ENCODE measurements at places on chromosomes 1 and 21. TPM values are rescaled to one million over a fixed set of nuclear protein-coding genes. Genes with fewer than 3 reads are reported as not detected.

DNA sequence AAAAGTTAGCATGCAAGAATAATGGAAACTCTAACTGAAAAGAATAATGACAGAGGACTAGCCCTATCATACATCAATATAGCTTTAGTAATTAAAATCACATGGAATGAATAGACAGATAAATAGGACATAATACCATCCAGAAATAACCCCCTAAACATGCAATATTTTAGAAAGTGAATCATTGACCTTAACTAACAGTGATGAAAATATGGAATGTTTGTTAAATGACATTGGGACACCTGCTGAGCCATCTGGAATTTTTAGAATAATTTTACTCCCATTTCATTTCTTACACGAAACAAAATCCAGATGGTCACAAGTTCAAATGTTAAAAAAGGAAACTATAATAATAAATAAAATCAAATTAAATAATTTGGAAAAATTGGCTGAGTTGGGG is 53.1 kb upstream of the FMO3 start:
- no peak overlapping the region for H3K4me3 ChIP-seq
- no peak overlapping the region for H3K27ac ChIP-seq
- no peaks in the 10 kb centered on the region for H3K4me1 ChIP-seq
- DNase-seq, result no peak

GRCh38 chr1:168806952-168807351 is 77.9 kb upstream of the DPT start:
- H3K27ac ChIP-seq, result no peak overlapping the region
- H3K4me3 ChIP-seq, result no peak overlapping the region
- no peak for DNase-seq
- no peaks in the 10 kb centered on the region for H3K4me1 ChIP-seq
- no peaks in the 10 kb centered on the region for H3K36me3 ChIP-seq

DNA sequence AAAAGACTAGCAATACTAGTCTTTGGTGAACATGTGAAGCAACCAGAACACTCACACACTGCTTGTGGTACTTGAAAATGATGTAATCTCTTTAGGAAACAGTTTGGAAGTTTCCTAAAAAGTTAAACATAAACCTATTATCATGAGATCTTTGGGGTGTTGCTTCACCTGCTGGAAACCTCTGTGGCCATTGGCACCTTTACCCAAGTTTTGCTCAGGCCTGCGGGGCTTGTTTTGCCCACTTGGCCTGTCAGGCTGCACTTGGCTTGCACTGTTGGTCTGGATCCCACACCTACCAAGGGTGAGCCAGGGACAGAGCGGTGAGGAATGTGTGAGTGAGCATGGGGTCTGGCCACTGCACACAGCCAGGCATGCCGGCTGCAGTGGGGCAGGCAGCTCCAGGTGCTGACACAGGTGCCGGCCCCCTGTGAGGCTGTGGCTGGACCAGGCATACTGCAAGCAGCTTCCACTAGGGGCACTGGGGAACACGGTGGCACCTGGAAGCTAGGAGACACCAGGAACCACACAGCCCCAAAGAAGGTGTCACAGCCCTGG is 14.4 kb upstream of the FNBP1L start:
- H3K27me3 ChIP-seq, result peaks cover 21% of the 10 kb centered on the region
- no peaks in the 10 kb centered on the region for H3K36me3 ChIP-seq
- no peak overlapping the region for H3K4me3 ChIP-seq
- H3K27ac ChIP-seq, result no peak overlapping the region
- no peaks in the 10 kb centered on the region for H3K4me1 ChIP-seq

GRCh38 chr1:45507195-45507594 is 7.1 kb downstream of the MMACHC start:
- peaks cover 1% of the 10 kb centered on the region for H3K4me1 ChIP-seq
- no peak for DNase-seq
- peaks cover 2% of the 10 kb centered on the region for H3K27me3 ChIP-seq
- peaks cover 21% of the 10 kb centered on the region for H3K36me3 ChIP-seq
- no peak overlapping the region for H3K27ac ChIP-seq

Gene TMEM61
- total RNA-seq, result not detected

Gene INKA2
- total RNA-seq, result 3.3 TPM

Gene SLC2A5
- 0.07 TPM for total RNA-seq

DNA sequence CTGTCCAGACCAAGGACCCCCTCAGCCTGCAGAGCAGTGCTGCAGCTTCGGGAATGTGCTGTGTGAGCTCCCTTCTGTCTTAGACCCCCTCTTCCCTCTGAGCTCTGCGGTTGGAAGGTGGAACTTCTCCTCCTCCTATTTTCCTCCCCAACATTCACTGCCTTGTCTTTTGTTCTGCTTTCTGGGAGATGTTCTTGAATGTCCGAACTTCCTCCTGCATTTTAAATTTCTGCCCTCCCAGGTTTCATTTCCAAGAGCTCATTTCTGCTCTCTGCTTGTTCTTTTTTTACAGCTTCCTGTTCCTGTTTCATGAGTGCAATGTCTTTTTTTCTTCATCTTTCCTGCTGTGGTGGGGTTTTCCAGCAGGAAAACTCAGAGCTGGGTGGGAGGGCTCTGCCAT is 29.3 kb downstream of the RRP1 start:
- no peak overlapping the region for H3K4me3 ChIP-seq
- H3K36me3 ChIP-seq, result peaks cover 8% of the 10 kb centered on the region
- no peak overlapping the region for H3K27ac ChIP-seq
- H3K4me1 ChIP-seq, result no peaks in the 10 kb centered on the region
- peaks cover 2% of the 10 kb centered on the region for H3K27me3 ChIP-seq
- no peak for DNase-seq

Gene LDLRAD1
- not detected for total RNA-seq

- H3K4me1 ChIP-seq, result peaks cover 30% of the 10 kb centered on the region
- no peaks in the 10 kb centered on the region for H3K27me3 ChIP-seq
- peak overlapping the region; percentile 5 for H3K4me3 ChIP-seq
Observed at GRCh38 chr1:184866991-184867788, 107.1 kb downstream of the NIBAN1 start.

Gene GBP7
- not detected for total RNA-seq

Gene C2CD4D
- total RNA-seq, result not detected

- no peak overlapping the region for H3K4me3 ChIP-seq
- no peak overlapping the region for H3K27ac ChIP-seq
- H3K4me1 ChIP-seq, result no peaks in the 10 kb centered on the region
- DNase-seq, result no peak
- H3K27me3 ChIP-seq, result no peaks in the 10 kb centered on the region
Observed at GRCh38 chr21:32712641-32713040, 15.2 kb downstream of the SYNJ1 start.

GRCh38 chr1:222905151-222905550 is 90.3 kb downstream of the DISP1 start:
- peaks cover 11% of the 10 kb centered on the region for H3K4me1 ChIP-seq
- peaks cover 1% of the 10 kb centered on the region for H3K27me3 ChIP-seq
- no peaks in the 10 kb centered on the region for H3K36me3 ChIP-seq
- H3K4me3 ChIP-seq, result no peak overlapping the region

Gene GSTM1
- 14.7 TPM for total RNA-seq

Gene C1orf185
- total RNA-seq, result not detected

GRCh38 chr21:37521658-37522057 is 155.1 kb downstream of the DYRK1A start:
- H3K4me1 ChIP-seq, result peaks cover 7% of the 10 kb centered on the region
- H3K4me3 ChIP-seq, result no peak overlapping the region
- DNase-seq, result no peak
- peaks cover 23% of the 10 kb centered on the region for H3K36me3 ChIP-seq
- H3K27ac ChIP-seq, result no peak overlapping the region
- H3K27me3 ChIP-seq, result peaks cover 3% of the 10 kb centered on the region

DNA sequence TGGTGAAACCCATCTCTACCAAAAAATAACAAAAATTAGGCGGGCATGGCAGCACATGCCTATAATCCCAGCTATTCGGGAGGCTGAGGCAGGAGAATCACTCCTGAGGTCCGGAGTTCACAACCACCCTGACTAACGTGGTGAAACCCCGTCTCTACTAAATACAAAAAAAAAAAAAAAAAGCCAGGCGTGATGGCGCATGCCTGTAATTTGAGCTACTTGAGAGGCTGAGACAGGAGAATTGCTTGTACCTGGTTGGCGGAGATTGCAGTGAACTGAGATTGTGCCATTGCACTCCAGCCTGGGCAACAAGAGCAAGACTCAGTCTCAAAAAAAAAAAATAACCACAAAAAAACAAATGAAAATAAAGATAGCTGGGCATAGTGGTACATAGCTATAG is 42.3 kb downstream of the CC2D1B start:
- peaks cover 9% of the 10 kb centered on the region for H3K4me1 ChIP-seq
- no peak overlapping the region for H3K4me3 ChIP-seq
- no peaks in the 10 kb centered on the region for H3K27me3 ChIP-seq
- DNase-seq, result no peak
- no peak overlapping the region for H3K27ac ChIP-seq

- no peak overlapping the region for H3K4me3 ChIP-seq
- peaks cover 30% of the 10 kb centered on the region for H3K4me1 ChIP-seq
- H3K27me3 ChIP-seq, result no peaks in the 10 kb centered on the region
Observed at GRCh38 chr1:233182587-233182986, 112.9 kb downstream of the PCNX2 start.

GRCh38 chr1:181038399-181038873 is 4.7 kb downstream of the MR1 start:
- peaks cover 60% of the 10 kb centered on the region for H3K4me1 ChIP-seq
- DNase-seq, result peak; percentile 38
- H3K36me3 ChIP-seq, result peaks cover 5% of the 10 kb centered on the region
- peaks cover 1% of the 10 kb centered on the region for H3K27me3 ChIP-seq
- no peak overlapping the region for H3K4me3 ChIP-seq

DNA sequence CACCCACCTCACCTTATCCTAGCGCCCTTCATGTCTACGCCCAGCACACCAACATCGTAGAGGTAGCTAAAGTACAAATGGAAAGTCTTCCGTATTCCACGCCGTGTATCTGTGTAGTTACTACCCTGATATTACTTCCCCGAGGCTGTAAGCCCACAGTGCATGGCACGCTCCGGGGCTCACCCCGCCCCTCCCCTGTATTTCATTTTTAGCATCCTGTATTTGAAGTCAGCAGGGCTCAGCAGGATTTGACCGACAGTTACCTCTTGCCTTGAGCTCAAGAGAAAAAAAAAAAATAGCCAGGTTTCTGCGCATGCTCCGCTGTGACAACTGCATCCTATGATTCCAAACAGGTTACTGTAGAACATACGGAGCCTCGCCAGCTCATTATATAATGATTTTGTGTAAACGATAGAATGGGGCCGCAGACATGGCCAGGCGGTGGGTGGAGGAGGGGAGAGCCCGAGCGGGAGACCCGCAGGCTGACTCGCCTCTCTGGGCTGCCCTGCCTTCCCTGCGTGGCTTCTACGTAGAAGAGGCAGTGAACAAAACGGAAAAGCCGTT is 1.3 kb downstream of the ABCG1 start:
- no peak overlapping the region for H3K27ac ChIP-seq
- peaks cover 31% of the 10 kb centered on the region for H3K27me3 ChIP-seq
- DNase-seq, result no peak
- peak overlapping the region; percentile 4 for H3K4me3 ChIP-seq

Gene IRF6
- 1.9 TPM for total RNA-seq

DNA sequence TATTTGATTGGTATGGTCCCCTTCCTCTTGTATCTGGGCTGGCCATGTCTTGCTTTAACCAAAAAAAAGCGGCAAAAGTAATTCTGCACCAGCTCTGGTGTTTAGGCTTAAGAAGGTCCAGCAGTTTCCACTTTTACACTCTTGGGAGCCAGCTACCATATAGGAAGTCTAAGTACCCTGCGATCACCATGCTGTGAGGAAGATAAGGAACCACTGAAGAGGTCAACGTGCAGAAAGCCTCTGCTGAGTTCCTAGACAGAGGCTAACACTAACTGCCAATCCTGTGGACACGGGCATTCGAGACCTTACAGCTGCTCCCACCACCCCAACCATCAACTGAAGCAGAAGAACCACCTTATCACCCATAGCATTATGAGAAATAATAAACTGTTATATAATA is 331.4 kb downstream of the VAV3 start:
- no peaks in the 10 kb centered on the region for H3K4me1 ChIP-seq
- no peak overlapping the region for H3K4me3 ChIP-seq
- H3K27ac ChIP-seq, result no peak overlapping the region
- no peaks in the 10 kb centered on the region for H3K36me3 ChIP-seq

Gene RAVER2
- 2.3 TPM for total RNA-seq

Gene NGF
- 43.6 TPM for total RNA-seq

GRCh38 chr1:12521096-12521495 is 96.9 kb downstream of the DHRS3 start:
- no peaks in the 10 kb centered on the region for H3K36me3 ChIP-seq
- no peak overlapping the region for H3K27ac ChIP-seq
- peaks cover 24% of the 10 kb centered on the region for H3K4me1 ChIP-seq

- peaks cover 6% of the 10 kb centered on the region for H3K4me1 ChIP-seq
- DNase-seq, result no peak
- peak overlapping the region; percentile 75 for H3K4me3 ChIP-seq
- peaks cover 37% of the 10 kb centered on the region for H3K27me3 ChIP-seq
Observed at GRCh38 chr1:38804062-38804886, 55.3 kb downstream of the RRAGC start.

DNA sequence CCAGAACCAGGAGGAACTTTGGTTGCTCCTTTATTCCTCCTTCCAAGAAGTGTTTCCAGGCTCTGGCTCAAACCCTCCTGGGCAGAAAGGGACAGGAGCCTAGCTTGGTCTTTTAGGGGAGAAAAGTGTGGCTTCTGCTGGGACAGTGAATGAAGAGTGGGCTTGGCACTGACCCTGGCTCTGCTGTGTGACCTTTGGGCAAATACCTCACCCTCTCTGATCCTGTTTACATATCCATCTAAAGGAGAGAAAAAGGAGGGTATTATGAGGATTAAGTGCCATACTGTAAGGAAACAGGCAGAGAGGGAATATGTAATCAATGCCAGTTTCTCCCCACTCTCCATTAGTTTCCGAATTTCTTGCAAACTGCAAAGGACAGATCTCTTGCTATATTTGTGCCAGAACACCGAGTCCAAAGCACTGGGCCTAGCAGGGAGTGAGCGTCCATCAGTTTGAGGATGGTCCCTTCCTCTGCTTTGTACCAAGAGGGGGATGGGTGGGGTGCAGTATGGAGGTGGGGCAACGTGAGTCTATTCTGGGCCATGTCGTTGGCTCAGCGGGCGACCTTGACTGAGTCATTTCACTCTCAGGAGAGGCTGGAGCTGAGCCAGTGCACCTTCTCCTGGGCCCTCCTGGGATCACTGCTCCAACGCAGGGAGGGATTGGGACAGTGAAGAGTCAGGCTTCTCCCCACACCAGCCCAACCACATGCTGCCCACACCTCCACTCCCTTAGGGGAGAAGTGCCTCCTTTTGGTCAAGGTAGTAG is 38.4 kb downstream of the IGSF21 start:
- no peak for DNase-seq
- no peaks in the 10 kb centered on the region for H3K4me1 ChIP-seq
- no peaks in the 10 kb centered on the region for H3K27me3 ChIP-seq
- H3K27ac ChIP-seq, result no peak overlapping the region
- H3K36me3 ChIP-seq, result no peaks in the 10 kb centered on the region

DNA sequence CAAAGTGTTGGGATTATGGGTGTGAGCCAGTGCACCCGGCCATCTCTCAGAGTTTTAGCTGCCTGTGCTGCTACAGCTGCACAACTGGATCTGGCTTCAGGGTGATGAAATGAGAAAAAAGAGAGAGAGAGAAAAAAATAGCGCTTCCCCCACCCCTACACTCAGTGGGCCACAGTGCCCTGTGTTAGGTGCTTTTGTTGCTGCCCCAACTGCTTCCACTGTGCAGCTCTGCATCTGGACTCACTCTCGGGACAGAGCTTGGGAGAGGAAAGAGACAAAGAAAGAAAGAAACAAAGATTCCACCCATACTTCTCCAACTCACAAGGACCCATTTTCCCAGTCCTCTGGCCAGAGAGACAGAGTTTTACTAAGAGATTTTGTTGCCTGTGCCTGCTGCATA is 50.4 kb downstream of the INAVA start:
- no peak overlapping the region for H3K27ac ChIP-seq
- H3K36me3 ChIP-seq, result peaks cover 11% of the 10 kb centered on the region
- no peaks in the 10 kb centered on the region for H3K4me1 ChIP-seq
- no peak for DNase-seq
